Stimulated activated naive CD8-positive, alpha-beta T cell treated with anti-CD3 and anti-CD28 coated beads, Interleukin-15, amount 100 ng/mL, for 72 hours (primary cell): ENCODE measurements at places on chromosomes 3 and 15.

DNA sequence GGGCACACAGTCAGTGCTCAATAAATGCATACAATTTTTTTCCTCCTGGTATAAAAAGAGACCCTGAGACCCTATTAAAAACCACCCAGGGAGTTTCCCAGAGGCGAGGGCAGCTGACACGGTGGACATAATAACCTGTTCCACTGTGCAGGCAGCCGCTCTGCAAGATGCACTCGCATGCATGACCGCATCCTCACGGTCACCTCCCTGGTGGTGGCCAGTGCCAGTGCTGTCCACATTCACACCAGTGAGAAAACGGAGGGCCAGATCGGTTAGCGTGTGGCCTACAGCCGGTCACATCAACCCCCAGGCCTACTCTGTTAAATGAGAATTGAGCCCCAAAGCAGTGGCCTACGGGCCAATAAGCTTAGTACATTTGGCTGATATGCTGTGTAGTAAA is 24.8 kb downstream of the SH3BP5 start:
- DNase-seq, result no peak

DNA sequence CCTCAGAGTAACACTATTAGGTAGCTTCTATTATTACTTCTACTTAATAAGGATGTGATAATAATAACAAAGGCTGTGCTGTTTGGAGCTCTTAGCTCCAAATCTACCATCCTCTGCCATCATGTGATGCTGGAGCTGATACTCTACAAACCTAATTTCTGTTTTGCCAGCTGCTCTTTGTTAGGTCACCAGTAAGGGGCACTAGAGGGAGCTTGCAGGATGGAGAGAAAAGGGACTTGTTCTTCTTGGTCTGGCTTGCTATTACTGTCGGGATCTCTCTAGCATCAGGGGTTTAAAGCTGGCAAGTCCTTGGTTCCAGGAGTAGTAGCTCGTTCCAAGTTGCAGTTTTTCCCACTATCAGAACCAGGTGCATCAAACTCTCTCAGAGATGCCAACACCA is 194.9 kb upstream of the KBTBD8 start:
- DNase-seq, result no peak

DNA sequence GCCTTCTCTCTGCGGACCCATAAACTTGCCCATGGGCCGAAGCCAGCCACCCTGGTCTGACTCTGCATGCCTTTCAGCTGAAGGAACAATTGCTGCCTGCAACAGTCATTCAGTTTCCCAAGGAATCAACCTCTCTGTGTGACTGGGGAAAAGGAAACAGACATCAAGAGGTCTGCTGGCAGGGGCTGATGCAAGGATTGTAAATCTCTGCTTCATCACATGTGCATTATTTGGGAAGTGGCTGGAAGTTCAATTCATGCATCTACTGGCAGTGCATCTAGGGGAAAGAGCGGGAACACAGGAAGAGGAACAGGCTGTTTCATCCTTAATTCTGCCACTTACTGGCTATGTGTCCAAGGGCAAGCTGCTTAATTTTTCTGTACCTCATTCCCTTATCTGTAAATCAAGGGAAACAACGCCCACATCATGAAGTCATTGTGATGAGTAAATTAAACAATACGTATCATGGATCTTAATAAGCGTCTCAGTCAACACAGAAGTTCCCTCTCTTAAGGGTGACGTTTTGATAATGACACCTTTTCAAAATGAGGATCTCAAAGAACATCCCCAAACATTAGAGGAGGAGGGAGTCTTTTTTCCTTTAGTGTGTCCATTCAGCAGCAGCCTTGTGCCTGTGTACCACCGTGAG is 17.4 kb upstream of the ADPGK start:
- no peak for DNase-seq

DNA sequence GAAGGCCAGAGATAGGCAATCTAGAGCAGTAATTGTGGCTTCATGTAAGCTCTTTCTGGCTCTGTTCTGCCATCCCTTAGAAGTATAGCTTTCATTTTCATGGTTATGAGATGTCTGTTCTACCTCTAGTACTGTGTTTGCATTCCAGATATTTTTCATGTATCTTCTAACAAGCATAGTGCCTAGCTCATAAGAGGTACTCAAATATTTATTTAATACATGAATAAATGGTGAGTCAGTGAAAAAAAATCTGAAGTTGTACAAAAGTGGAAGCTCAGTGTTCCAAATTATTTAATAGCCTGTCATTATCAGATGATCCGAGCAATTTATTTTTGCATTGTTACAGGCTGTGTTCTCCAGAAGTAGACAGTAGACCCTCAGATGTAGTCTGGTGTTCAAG is 64.3 kb downstream of the OXSM start:
- DNase-seq, result no peak

DNA sequence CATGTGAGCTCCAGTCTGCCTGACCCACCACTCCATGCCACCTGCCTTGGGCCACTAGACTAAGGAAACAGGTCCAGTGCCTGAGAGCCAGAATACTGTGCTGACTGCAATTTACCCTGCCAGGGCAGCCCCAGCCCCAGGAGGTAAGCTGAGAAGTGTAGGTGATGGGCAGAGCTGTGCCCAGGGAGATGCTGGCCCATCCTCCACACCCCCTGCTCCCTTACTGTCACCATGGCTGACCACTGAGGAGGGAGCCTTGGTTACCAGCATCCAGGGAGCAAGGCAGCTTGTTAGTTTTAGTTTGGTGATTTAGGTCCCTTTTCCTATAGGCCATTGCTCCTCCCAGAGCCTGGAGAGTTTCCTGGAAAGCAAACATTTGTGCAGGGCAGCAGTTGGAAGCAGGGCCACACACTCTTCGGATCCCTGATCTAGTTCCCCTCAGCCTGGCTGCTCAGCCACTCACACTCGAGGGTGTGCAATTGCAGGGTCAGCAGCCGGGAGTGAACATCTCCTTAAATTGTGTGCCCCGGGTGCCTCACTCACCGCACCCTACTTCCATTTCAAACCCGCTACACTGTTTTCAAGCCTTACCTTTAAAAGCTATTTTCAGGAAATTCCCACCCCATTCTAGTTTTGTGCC is 2.0 kb downstream of the GALNT15 start:
- DNase-seq, result no peak

GRCh38 chr15:90004671-90005070 is 3.5 kb downstream of the ZNF710 start:
- no peak for DNase-seq

DNA sequence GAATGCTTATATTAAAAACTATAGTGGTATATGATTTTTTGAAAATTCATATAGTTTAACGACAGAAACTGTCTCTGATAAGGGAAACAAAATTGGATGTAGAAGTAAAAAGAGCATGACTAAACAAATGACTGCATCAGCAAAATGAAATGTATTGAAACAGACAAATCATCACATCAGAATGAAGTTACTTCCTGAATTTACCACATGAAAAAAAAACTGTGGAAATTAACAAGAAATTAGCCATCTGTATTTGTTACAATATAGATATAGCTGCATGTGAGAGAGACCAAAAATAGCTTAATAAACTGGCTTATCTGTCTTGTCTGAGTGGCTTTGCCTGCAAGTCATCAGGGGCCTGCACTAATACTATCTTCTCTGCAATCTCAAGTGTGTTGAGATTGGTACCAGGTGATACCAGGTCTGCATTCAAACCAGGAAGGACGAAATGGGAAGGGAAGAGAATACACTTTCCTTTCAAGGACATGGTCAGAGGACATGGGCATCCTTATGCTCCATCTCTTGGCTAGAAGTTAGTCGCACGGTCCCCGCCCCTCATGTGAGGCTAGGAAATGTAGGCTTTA is 388.7 kb downstream of the GRM7 start:
- no peak for DNase-seq

DNA sequence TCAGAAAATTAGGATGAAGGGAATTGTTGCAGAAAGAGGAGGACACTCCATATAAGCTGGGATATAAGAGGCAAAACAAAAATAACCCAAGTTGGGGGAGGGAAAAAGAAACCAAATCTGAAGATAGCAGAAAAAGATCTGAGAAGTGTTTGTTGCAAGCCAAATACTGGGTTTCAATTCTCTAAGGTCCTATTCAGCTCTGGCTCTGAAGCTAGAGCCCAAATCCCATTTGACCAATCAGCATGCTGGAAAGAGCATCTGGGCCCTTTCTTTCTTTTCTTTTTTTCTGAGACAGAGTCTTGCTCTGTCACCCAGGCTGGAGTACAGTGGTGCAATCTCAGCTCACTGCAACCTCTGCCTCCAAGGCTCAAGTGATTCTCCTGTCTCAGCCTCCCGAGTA is 17.3 kb downstream of the IGDCC3 start:
- no peak for DNase-seq

DNA sequence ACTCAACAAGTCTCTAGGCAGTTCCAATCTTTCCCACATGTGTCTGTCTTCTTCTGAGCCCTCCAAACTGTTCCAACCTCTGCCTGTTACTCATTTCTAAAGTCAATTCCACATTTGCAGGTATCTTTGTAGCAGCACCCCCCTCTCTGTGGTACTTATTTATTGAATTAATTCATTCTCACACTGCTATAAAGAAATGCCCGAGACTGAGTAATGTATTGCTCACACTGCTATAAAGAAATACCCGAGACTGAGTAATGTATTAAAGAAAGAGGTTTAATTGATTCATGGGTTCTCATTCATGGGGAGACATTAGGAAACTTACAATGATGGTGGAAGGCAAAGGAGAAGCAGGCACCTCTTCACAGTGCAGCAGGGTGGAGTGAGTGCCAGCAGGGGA is 1413.8 kb downstream of the SI start:
- DNase-seq, result no peak

DNA sequence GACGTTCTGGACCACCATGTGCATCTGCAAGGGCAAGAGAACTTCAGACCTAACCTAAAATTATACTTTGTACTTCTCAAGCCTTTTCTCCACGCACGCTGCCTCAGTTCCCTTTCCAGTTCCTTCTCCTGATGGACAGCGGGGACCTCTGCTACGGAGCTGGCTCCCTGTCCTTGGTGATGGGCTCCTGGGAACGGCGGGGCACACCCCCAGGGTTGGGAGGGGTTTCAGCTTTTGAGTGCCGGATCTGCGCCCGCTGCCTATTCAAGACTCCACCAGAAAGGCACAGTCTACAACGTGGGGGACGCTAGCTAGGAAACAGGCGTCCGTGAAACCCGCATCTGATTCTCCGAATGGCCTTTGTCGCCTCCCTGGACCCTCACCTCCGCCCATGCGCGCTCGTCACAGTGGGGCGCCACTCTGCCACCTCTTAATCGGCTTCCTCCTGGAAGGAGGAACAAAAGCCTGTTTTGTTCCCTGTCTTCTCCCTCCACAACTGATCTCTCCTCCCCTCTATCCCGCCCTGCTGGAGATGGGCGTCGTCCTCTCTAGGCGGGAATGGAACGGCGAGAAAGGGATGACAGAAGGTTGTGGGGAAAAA is 2.2 kb downstream of the GPR149 start:
- no peak for DNase-seq

DNA sequence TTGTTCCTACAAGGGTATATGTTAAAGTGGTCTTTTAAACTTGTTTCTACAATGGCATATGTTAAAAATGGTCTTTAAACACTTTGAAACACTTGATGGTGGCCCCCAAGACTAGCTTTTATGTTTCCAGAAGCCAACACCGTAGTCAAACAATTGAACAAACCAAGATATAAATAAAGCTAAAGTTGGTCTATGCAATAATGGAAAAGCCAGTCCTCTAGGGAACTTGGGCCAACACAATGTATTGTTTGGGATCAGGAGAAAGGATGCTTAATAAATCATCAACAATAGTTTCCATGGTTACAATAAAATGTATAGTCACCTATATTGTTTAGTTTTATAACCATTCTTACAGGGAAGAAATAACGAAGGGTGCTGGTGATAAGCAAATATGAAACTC is 137.2 kb downstream of the RORA start:
- DNase-seq, result no peak

- DNase-seq, result no peak
Observed at GRCh38 chr3:126549861-126550487, 8.8 kb downstream of the C3orf22 start.

DNA sequence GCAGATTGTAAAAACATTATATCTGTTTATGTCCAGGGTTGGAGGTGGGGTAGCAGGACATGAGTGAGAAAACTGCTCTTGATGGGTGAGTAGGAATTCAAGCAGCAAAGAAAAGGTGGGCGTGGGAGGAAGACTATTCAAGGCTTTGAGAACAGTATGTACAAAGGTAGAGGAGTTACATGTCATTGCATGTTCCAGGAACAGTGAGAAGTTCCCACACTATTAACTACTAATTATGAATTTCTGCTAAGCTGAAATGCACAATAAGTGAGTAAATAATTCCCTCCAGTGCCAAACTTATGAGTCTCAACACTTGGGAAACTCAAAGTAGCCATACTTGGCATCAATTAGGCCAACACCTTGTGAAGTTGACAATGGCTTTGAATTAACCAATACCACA is 80.1 kb downstream of the SRGAP3 start:
- no peak for DNase-seq

GRCh38 chr15:47412136-47412535 is 305.2 kb upstream of the SEMA6D start:
- DNase-seq, result no peak

- no peak for DNase-seq
Observed at GRCh38 chr15:95988574-95988887, 342.0 kb upstream of the NR2F2 start.

DNA sequence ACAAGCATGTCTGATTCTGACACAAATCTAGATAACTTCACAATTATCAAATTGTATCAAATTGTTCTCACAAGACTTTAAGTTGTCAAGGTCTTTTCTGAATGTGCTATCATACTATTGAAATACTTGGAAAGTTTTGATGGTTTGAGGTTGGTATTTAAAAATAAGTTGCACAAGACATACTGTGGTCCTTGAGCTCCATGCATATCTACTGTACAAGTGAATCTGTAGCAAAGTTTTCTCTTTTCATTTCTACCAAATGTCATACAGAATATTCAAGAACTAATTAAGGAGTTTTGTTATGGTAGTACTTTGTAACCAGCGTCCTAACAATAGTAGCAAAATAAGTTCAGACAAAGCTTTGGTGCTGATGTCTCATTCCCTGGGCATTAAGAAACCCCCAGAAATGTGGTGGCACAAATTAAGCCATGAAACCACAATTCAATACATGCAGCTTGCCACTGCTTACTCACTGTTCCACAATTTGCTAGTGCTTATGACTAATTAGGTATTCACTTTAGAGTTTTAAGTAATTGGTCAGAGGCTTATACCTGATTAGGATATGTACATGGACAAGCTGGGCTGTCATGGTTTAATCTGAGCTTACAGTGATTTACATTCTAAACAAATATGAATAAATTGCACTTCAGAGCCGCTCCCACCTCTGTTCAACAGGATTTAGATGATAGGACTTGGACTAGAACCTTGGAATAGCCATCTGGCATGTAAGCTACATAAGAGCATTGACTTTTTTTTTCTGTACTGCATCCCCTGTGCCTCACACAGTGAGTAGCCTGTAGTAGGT is 8.8 kb downstream of the TBC1D23 start:
- peak; percentile 30 for DNase-seq

GRCh38 chr3:194306109-194306686 is 44.9 kb downstream of the CPN2 start:
- peak; percentile 67 for DNase-seq

GRCh38 chr15:79031821-79032220 is 58.8 kb downstream of the RASGRF1 start:
- no peak for DNase-seq

- DNase-seq, result no peak
Observed at GRCh38 chr3:176954517-176954916, 242.8 kb downstream of the TBL1XR1 start.
